ENCODE measurements at places on chromosomes 13 and 19.

DNA sequence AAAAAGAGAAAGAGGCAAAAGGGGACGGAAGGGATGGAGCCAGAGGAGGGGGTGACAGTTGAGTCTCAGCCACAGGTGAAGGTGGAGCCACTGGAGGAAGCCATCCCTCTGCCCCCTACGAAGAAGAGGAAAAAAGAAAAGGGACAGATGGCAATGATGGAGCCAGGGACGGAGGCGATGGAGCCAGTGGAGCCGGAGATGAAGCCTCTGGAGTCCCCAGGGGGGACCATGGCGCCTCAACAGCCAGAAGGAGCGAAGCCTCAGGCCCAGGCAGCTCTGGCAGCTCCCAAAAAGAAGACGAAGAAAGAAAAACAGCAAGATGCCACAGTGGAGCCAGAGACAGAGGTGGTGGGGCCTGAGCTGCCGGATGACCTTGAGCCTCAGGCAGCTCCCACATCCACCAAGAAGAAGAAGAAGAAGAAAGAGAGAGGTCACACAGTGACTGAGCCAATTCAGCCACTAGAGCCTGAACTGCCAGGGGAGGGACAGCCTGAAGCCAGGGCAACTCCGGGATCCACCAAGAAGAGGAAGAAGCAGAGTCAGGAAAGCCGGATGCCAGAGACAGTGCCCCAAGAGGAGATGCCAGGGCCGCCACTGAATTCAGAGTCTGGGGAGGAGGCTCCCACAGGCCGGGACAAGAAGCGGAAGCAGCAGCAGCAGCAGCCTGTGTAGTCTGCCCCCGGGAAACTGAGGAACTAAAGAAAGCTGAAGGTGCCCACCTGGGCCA, 2.5 kb downstream of the POLR1G start:
- no peak for DNase-seq

GRCh38 chr19:38389101-38389925, 816 bp downstream of the SPRED3 start:
- DNase-seq: peak; percentile 86

DNA sequence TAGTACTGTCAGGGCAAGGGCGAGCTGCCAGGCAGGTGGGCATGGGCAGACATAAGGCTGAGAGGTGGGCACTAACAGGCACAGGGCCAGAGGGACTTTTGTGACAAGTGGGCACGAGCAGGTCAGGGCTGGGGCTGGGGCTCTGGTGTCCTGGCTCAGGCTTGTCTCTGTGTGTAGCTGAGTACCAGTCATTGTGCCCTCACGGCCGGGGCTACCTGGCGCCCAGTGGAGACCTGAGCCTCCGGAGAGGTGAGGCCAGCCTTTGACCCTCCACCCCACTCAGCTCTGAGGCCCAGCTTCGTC, 21.6 kb downstream of the LTBP4 start:
- DNase-seq: no peak

- no peak for DNase-seq
Measured at GRCh38 chr13:45468635-45469034, 3.9 kb downstream of the COG3 start.

- no peak for DNase-seq
Measured at GRCh38 chr13:51044023-51044665, 66.9 kb downstream of the C13orf42 start.

DNA sequence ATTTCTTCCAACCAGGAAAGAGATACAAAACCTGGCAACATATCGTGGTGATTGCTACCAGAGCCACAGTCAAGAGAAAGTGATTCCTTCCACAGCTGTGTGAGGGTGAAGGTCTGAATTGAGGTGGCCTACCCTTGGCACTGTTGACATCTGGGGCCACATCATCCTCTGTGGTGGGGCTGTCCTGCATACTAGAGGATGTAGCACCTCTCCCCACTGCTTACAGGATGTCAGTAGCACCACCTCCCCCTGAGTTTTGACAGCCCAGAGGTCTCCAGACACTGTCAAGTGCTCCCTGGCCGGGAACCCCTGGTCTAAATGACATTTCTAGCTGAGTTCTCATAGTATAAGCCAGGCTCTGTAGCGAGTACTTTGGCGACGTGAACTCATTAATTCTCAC, 15.5 kb downstream of the PTGER1 start:
- no peak for DNase-seq

DNA sequence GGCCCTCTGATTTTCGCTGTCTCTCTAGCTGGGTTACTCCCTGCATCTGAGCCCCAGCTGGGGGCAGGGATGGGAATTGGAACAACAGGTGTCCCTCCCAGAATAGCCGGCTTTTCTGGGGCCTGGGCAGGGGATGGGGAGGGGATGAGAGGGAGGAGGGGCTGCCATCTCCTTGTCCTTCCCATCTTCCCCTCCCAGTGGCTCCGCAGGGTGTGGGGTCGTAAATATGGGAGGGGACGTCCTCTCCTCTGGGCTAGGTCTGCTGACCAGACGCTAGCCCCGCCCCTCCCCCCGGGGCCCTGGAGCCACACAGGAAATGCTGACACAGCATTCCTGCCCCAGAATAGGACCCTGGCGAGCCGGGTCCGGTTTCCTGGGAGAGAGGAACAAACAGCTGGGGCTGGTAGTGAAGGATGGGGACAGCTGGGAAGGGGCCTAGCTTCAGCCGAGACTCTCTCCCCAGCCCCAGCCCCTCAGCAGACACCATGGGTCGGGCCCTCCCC, 1.1 kb downstream of the RYR1 start:
- DNase-seq: no peak
